ENCODE measurements at places on chromosomes 16 and 17.
A peak's percentile ranks its signal among the peaks of the same experiment; 100 is the strongest.

GRCh38 chr17:76576189-76576588 lies 9.5 kb downstream of the ST6GALNAC2 start:
- DNase-seq, result no peak

DNA sequence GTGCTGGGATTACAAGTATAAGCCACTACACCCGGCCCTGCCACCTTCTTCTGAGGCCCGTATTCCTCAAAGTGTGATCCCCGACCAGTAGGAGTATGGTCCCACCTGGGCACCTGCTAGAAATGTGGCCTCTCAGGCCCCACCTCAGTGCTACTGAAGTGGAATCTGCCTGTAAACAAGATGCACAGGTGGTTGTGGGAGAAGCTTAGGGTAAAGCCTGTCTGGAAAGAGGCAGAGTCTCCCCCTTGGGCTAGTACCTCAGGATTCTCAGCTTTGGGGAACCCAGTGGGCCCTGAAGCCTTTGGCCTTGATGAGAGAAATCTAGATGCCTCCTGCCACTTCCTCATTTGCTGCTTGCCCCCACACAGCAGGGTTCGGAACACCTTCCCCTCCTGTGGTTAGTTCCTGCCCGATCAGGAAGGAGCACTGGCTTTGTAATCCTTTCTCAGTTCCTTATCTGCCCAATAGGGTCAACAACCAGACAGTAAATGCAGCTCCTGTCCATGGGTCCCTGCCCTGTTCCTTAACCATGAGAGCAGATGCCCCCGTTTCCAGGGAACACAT lies 25.2 kb downstream of the TK2 start:
- DNase-seq, result peak; percentile 96

DNA sequence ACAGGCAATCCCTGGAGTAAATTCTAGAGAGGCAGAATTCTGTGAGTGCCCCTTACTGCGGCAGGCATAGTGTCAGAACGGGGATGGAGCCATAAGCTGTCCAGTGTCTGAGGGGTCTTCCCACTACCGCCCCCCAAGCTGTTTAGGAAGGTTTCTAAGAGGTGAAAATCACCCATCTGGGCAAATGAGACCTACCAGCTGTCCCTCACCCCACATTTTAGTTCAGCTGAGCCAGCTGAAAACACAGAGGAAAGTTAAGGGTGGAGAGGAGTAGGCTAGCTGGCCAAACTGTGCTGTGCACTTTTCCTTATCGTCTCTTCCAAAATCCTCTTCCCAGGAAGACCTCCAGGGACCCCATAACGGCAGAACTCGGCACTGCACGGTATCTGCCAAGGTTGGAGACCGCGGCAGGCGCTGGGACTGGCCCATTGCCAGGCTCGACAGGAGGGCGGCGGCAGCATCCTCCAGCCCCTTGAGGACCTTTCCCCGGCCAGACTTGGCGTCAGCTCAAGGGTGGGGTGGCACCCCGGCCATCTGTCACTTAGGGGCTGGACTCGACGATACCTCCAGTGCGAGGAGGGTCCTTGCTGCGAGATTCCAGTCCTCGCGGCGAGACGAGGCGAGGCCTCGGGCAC lies 955 bp downstream of the ACLY start:
- peak; percentile 44 for DNase-seq

DNA sequence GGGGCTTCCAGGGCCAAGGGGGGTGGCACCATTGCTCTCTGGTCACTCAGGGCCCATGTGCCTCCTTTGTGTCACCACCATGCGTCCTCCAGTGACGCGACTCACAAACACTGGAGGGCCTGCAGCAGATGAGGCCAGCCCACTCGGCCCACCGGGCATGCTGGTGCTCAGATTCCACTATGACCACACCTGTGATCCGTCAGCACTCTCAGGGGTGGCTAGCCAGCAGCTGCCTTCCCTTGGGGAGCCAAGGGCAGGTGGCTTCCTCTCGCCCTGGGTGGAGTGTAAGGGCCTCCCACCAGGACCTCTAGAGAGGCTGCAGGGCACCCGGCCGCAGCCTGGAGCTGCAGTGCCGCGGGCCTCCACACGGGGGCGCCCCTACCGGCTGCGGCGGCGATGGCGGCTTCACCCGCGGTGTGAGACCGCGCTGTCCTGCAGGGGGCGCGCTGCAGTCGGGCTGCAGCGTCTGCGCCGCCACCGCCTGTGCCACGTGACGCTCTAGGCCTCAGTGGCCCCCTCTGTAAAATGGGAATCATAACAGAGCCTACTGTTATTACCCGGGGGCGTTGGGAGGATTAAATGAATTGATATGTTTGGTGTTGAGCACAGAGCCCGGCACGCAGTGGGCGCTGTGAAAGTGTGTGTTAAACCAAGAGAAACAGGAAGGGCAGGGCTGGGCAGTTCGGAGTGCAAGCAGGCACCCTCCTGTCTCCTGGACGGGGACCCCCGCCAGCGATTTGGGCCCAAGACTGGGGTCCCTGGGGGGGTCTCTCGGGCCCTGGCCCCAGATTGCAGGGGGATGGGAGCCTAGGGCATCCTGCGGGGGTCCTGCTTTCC lies 192.4 kb upstream of the GSE1 start:
- DNase-seq, result peak; percentile 84

GRCh38 chr16:5062790-5063765 lies 2.7 kb downstream of the C16orf89 start:
- no peak for DNase-seq

DNA sequence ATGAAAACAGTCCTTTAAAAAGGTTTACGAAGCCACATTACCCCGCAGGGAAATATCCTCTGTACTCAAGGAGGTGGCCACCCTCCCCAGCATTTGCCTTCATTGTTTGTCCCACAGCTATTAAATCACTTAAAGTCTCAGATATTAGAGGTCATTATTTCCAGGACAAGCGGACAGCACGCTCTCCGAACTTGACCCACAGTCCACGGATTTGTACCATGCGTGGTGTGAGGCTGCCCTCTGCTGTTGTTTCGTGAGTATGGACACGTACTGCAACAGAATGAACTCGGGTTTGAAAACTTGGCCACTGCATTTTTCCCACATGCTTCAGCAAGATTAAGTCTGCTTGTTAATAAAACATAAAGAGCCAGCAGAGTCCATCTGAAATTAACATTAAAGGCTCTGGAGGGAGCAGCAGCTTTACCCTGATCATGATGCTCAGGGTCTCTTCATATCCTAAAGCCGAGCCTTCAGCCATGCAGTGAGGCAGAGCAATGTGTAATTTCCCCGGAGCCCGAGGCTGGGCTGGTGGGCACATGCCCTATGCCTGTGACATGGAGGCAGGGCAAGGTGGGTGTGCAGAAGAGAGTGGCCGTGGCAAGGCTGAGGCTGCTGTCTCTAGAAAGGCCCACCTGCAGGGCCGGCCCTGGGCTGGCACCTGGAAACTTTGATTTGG lies 19.7 kb downstream of the MEAK7 start:
- peak; percentile 45 for DNase-seq

DNA sequence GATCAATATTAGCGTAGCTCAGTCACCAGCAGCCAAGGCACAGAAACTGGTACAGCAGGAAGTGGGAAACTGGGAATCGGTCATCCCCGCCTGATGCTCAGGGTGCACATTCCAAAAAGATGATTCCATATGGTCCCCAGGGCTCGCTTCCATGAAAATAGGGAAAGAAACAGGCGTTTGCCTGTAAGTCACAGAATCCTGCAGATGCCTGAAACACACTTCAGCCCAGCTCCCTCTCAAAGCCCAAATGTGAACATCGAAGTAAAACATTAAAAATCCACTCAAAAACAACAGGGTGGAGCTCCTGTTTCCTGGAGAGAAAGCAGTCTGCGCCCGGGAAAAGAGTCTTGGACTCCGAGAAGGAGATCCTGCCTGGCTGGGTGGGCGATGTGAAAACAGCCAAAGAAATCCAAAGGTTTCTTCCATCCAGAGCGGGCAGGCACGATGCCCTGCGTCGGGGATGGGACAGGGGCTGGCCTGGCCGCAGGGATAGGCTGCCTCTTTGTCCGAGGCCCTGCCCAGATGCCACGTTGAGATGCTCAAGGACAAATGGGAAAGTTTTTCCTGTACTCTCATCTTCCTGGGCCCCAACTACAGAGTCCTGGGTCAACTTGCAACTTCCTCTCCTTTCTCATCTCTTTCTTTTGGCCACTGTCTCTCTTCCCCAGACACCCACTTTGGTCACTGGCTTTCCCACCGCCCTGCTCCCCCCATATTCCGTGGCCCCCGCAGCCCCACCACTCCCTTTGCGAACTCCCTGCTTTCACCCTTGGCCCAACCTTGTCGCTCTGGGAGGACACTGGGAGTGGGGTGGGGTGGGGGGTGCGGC lies 743 bp downstream of the WIPI1 start:
- no peak for DNase-seq

DNA sequence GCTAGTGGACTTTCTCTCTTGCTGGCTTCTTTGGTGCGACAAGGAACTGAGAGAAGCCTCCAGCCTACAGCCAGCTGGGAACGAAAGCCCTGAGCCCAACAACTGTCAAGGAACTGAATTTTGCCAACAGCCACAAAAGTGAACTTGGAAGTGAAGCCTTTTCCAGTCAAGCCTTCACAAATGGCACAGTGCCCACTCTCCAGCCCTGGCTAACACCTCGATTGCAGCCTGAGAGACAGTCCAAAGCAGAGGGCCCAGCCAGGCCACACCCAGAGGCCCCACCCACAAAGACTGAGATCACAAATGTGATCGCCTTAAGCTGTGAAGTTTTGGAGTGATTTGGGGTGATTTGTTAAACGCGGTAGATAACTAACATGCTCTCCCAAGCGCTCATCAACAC lies 244.6 kb upstream of the SDK2 start:
- no peak for DNase-seq

GRCh38 chr16:48448841-48449481 lies 63.7 kb upstream of the SIAH1 start:
- no peak for DNase-seq

- no peak for DNase-seq
Observed at GRCh38 chr16:1968146-1968953, 1.7 kb downstream of the RNF151 start.

DNA sequence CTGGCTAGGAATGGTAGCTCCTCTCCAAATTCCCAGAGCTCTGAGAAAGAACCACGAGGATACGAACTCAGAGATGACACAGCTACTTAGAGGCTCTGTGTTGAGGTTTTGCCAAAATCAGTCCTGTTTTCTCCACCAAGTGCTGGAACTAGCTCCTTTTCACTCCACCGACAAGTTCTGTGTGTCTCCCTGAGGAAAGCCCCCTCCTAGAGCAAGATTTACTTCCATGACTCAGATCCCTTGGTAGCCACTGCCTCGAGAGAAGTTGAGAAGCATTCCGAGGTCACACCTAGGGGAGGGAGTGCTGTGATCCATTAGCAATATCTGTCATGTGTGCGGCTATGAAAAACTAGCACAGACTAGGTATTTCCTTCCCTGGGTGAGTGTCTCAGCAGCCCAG lies 30.6 kb downstream of the IL21R start:
- DNase-seq, result no peak

DNA sequence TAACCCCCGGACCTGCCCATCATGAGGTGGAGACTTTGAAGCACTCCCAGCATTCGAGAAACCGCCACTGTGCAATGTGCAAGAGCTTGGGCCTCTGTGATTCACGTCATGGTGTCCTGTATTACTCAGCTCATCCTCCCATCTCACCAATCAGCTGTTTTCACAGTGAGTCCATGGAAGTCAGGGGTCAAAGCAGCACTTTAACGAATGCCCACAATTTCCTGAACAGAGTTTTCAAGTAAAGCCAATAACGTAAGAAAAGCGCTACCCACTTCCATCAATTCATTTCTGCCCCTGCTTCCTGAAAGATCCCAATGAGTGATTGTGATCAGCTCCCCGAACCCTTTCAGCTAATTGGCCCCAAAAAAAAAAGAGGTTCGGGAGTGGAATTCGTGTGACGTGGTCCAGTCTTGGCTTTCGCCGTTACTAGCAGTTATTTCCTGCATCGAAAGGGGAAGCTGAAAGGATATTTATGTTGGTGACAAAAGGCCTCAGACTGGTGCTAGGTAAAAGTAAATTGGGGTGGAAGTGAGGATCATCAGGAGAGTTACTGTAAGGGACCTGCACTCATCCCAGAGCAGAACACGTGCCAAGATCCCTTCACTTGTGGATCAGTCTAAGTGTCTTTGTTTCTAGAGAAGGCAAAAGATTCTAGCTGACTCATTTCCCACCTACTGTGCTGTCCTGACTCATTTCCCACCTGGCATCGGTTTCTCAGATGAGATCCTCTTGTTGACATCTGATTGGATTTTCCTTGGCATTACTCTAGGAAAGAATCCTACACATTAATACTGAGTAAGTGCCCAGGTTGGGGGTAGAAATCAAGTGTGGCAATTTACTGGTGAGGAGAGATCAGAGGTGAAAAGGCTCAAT lies 136.7 kb upstream of the NUDT7 start:
- DNase-seq, result peak; percentile 14

DNA sequence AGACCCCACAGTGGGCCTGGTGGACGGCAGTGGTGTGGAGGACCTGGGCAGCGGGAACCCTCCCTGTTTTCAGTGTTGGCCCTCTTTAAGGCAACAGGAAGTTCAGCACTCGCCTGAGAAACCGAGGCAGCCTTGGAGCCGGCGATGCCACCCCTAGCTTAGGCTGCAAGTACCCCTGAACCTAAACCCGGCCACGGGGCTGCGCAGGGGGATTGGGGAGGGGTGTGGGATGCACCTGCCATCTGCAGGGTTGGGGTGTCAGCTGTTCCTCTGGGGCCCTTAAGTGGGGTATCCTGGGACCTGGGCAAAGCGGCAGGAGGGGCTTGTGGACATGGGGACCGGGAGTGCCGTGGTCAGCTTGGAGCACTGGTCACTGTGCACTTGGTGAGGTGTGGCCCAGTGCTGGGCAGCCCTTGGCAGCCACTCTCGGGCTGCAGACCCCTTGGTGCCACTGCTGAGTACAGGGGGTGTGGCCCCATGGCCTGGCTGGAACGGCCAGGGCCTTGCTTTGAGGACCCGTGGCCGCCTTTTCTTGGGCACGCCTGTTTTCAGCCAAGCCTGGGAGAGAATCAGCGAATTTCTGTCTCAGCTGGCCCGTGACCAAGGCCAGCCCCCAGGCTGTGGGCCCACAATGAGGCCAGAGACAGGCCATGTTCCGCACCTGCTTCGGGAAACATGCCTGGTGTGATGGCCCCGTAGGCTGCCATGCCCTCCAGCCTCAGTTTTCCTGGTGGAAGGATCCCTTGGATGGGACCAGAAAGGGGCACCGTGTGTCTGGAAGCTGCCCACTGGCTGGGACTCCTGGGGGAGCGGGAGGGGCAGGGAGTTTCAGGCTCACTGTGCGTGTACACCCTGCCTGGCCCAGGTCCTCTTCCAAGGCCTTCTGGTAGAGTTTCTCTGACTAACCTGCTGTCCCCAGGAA lies 4.1 kb upstream of the SLC25A10 start:
- DNase-seq, result no peak
